Caudate nucleus (tissue), 63 donors: ENCODE measurements at places on chromosomes 16 and 17.
A peak's percentile ranks its signal among the peaks of the same experiment; 100 is the strongest.

DNA sequence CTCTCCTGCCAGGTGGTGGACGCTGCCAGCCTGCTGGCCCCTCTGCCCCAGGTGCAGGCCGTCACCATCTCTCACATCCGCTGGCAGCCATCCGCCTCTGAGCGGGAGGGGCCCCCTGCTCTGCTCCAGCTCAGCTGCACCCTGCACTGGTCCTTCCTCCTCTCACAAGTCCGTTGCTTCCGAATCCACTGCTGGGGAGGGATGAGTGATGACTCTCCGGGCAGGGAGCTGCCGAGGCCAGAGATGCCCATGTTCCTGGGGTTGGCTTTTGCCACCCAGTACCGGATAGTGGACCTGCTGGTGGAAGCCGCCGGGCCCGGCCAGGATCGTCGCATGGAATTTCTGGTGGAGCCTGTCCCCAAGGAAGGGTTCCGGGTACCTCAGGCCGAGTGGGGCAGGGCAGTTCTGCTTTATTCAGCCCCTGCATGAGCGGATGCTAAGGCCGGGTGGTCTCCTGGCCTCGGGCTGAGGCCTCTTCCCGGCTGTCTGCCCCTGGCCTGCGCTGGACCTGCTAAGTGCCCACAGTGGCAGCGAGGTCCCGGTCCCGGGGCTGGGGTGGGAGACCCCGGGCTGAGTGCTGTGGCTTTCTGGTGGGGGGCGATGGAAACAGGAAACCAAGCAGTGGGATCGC is 11.4 kb downstream of the ENGASE start:
- DNase-seq = no peak

DNA sequence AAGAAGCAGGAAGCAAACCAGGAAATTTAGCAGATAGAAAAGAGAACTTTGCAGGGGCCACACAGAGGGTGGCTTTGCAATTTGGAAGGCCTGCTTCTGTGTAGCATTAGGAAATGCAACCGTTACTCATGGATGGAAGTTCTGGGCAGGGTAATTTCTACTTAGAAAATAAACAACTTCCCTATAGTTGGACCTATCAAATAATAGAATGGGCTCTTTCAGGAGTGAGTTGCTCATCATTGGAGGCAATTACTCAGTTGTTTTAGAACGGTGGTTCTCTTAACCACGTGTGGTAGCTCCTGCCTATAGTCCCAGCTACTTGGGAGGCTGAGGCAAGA is 25.8 kb upstream of the HS3ST2 start:
- DNase-seq = no peak

- no peak for DNase-seq
These were observed 84.6 kb downstream of the GP2 start for GRCh38 chr16:20242568-20243255.

DNA sequence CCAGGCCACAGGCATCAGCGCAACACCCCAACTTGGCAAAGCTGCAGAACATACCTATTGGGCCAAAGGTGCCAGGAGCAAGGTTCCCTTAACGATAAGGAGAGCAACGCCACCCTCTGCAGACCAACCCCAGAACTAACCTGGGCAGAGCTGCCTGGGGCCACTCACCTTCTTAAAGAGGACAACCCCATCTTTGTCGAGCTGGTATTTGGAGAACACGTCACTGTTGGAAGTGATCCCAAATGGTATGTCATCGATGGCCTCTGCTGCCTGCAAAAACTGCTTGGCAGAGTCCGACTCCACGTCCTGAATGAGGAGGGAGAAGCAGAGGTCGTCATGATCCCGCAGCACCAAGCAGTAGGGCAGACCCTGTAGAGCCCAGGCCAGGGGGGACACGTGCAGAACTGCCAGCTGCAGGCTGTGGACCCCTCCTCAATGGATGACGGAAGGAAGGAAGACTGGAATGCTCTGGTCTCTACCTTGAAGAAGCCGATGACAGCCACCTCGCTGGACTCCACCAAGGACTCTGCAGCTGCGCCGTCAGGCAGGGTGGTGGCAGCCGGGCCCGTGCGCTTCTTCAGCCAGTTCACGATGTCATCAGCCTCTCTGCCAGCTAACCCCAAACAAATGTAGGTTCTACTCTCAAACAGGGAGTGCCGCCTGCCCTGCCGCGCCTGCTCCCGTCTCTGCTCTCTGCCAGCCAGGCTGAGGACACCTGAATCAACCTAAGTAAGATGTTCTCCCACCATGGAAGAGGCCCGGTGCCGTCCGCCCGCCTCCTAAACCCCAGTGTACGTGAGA is 5.2 kb downstream of the P4HB start:
- DNase-seq = no peak

DNA sequence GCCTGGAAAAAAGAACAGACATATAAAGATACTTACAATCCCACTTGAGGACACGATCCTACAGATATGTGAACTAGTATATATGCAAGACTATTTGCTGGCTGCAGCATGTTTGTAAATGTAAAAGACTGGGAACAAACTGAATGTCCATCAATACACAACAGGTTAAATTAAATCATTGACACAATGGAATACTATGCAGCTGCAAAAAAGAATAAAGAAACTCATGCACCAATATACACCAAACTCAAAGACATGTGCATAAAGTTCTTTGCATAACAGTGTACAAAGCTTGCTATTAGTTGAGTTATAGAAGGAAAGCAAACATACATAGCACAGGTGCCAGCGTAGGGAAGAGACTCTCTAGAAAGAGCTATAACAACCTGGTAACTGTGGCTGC is 61.9 kb upstream of the SREBF1 start:
- no peak for DNase-seq

DNA sequence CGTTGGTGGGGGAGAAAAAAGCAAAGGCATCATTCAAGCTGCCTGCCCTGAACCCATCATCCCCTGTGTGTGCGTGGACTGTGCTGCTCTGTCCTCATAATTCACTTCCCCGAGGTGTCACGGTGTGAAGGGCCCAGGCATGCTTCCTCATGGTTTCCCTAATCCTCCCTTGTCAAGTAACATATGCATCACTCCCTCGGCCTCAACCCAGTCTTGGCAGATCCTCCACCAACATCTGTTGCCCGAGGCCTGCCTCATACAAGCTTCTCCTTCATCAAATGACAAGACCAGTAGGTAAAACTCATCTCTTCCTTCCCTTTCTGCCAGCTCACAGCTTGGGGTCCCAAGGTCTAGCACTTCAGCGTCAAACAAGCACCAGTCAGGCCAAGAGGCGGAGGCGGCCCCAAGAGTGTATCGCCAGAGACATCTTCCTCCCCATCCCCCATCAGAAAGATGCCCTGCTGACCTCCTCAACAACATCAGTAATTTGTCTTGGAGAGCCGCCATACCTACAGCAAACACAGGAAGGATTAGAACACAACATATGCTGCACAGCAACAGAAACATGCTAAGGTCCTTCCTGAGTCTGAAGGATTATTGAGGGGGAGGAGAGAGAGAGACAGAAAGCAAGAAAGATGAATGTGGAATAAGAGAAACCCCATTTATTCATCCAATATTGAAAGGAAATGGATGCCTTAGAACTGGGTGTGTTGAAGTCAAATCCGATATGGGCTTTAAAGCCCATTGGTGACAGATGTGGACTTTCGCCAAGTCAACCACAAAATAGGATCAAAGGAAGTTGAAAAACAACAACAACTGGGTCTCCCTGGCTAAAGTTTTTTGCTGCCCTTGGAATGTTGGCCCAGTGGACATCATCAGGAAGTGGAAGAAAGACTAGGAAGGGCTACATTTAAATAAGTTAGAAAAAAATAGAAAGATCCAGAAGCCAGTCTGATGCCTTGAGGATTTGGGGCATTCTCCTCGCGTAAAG is 38.4 kb downstream of the SOX9 start:
- DNase-seq = no peak

GRCh38 chr16:31352376-31353115 is 2.4 kb upstream of the ITGAX start:
- no peak for DNase-seq

DNA sequence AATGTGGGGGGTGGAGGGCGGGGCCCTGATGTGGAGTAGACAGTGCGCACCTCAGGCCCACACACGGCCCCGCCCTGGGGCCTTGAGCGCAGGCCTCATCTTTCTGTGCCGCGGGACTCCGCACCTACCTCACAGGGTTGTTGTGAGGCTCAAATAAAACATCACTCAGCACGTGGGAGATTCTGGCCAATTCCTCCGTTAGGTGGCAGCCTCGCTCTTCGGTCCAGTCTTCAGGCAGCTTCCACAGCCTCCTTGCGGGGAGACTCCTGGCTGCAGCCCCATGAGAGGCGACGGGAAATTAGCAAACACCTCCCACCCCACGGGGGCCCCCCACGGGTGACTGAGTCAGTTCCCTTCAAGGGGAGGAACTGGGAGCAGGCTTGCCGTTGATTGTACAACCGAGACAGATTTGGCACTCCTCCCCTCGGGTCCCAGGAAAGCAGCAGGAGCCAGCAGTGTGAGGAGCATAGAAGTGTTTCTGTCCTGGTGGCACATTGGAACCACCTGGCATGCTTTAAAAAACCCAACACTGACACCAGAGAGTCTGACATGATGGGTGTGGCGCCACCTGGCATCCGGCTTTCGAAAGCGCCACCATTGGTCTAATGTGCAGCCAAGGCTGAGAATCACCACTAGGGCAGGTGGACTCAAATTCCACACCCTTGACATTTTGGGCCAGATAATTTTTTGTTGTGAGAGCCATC is 7.6 kb downstream of the MRM1 start:
- DNase-seq = peak; percentile 44

DNA sequence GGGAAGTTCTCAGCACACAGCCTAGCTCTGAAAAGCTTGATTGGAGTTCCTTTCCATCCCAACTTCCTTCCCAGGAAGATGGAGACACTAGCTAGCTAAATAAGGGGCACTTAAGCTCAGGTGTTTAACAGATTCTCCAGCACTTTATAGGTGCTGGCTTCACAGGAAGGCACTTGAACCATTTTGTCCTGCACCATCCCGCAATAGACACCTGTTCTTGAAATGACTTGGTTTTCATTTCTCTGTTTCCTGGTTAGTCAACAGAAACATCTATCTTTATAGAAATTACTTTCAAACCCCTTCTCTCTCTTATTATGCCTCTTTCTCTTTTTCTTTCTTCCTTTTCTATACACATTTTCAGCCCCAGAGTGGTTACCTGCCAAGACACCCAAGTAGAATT is 409.9 kb upstream of the ZFHX3 start:
- DNase-seq = no peak

GRCh38 chr16:64809876-64810629 is 311.8 kb downstream of the CDH11 start:
- DNase-seq = no peak

GRCh38 chr16:53626811-53627210 is 76.8 kb downstream of the RPGRIP1L start:
- no peak for DNase-seq

DNA sequence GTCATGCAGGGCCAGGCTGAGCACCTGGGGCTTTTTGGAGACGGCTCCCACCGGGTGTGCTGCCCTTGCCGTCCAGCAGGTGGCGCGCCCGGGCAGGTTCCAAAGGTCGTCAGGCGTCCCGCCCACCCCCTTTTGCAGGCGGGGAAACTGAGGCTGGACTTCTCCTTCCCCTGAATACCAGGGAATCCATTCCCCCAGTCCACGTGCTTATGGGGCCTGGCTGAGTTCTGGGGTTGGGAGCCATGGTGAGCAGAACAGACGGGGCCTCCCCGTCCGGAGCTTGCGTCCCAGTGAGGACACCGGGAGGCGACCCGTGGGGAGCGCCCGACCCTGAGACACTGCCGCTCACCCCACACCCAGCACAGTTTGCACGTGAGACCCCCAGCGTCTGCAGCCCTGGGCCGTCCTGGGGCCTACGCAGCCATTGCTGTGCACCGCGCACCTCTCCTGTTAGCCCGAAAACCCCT is 51.8 kb upstream of the JPH3 start:
- no peak for DNase-seq

GRCh38 chr17:47695429-47696376 is 1.7 kb downstream of the TBKBP1 start:
- no peak for DNase-seq

DNA sequence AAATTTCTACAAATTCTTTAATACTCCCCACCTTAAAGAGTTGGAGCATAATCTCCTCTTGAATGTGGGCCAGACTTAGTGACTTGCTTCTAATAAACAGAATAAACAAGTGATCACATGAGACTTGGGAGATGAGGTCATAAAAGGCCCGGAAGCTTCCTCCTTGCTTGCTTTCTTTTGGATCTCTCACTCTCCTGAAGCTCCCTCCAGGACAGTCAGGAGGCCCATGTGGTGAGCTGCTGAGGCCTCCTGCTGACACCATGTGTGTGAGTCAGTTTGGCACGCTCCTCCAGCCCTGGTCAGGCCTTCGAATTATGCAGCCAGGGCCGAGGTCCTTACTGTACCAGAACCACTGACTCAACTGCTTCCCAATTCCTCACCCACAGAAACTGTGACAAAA is 53.2 kb downstream of the NDEL1 start:
- DNase-seq = no peak

GRCh38 chr16:51666821-51667220 is 515.8 kb upstream of the SALL1 start:
- no peak for DNase-seq

DNA sequence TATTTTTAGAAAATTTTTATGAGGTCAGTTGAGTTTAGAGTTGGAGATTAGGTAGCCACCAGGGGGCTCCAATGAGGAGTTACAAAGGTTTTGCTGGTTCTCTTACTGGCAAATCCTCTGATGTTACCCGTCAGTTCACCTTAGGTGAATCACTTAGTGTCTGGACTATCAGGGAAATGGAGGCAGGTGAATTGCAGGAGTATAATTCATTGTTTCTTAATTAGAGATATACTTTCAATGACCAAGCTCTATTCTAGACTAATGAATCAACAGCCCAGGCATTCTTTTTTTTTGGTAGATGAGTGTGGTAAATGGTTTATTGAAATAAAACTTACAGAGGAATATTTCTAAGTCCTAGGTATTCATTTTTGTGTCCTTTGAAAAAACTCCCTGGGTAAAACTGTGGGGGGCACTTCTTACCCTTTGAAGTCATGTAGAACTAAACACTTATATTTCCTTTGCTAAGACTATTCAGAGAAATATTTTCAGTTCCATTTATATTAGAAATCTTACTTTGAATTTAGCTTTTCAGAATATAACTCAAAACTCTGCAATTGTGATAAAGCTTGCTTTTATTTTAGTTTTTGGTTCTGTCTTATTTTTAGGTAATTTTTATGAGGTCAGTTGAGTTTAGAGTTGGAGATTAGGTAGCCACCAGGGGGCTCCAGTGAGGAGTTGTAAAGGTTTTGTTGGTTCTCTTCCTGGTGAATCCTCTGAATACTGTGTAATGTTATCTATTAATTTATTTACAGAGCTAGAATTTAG is 17.7 kb downstream of the PSMD11 start:
- peak; percentile 19 for DNase-seq

DNA sequence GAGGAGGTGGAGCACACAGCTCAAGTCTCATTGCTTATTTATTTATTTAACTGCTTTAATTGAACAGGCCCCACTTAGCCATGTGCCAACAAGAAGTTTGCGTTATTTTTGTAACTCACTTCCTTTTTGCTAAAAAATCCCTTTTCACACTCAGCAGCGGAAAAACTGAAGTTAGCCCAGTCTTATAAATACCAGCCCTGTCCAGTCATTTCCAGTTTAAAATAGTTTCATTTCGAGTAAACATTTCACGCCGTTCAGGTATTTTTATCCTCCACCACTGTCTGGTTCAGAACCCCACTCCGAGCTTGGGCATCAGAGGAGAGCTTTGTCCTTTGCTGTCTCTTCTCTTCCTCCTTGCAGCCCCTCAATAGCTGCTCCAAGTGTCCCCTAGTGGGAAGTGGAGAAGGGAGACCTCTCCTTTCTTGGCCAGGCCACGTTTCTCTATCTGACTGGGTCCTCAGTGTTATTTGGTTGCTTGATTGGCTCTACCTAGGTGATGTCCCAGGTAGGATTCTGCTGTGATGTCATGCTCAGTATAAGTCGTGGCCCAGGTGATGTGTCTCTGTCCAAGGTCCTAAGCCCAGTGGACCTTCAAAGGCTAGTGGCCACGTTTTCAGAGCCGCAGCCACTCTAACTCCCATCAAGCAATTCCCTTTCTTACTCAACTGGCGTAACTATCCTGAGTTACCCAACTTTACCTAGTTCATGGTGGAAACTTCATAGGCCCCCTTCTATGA is 53.0 kb upstream of the GAS7 start:
- DNase-seq = no peak
